ENCODE measurements at places on chromosomes 16 and 17.

GRCh38 chr17:53948323-53948722 is 125.6 kb downstream of the KIF2B start:
- DNase-seq: no peak

DNA sequence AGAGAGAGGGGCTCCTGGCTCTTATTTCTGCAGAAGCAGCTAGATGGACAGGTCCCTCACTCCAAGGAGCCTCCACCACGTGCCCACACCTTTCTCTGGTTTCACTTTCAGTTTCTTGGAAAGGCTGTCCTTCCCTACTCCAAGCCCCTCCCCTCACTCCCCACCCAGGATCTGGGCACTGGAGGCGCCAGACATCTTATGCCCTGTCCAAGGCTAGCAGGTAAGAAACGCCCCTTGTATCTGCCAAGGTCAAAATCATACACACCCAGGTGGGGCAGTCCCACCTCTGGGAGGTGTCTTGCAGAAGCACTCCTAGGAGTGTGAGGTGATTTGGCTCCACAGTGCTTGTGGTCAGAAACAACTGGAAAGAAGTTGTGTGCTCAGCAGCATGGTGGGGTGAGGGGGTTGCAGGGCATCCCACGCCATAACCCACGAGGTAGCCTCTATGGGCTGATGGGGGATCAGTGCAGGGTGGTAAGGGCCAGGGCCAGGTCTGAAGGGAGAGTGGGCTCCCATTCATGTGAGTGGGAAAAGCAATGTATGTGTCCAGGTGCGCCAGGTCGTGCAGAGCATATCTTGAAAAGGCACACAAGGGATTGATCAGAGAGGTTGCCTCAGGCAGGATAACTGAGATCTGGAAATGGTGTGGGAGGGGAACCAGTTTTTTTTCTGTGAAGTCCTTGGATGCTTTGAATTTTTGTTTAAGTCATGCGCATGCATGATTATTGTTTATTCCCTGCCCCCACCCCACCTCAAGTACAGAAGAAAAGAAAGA is 31.8 kb upstream of the PRM1 start:
- no peak for DNase-seq

DNA sequence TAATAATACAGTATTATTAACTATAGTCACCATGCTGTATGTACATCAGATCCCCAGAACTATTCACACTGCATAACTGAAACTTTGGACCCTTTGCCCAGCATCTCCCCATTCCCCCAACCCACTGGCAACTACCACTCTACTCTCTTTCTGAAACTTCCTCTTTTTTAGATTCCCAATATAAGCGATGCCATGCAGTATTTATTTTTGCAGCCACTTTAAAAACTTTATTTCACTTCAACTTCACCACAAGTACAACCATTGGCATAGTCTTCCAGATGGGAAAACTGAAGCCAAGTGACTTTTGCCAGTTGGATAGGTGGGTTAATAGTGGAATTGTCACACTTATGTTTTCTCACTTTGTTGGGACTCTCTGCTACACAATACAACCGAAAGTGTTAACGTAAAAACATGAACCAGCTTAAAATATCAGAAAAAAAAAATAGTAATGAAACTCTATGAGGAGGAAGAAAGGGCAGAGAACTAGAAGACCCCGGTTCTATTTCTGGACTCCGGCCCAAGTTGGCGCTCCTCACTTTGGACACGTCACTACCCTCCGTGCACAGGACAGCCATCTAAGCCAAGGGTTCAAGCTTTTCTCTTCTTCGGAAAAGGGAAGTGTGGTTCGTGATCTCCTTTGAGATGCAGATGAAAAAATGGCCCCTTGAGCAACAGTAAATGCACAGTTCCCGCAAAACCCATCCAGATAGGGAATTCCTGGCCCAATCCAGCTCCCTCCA is 743 bp downstream of the SHCBP1 start:
- DNase-seq: no peak

DNA sequence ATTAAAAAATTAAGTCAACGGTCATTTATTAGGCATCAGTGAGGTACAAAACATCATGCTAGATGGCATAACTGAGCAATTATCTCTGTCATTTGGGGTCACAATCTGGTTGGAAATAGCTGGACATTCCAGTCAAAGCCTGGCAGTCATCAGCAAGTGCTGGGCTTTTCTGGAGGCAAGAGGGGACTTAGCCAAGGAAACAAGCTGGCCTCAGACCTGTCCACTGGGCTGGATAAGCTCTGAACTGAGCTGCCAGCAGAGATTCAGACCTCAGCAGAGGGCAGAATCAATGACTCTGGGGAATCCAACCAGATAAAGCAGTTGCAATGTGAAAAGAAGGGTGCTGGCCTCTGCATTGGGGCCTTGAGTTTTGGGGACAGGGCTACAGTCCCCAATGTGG is 161.9 kb upstream of the NOL11 start:
- no peak for DNase-seq

DNA sequence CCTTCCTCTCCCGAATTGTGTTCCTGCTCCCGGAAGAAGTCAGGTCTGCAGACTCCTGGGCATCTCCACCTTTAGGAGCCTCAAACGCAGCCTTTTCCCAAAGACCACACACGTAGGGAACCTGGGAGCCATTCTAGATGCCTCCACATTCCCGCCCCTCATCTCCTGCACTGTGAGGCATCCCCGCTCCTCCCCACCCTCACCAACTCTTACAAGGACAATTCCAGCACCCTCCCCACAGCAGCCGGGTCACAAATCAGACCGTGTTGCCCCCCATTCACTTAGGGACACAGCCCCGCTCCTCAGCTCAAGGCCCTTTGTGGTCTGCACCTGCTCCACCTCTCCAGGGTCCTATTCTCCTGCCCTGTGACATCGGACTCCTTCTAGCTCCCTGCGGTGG is 49.6 kb downstream of the ABR start:
- DNase-seq: no peak

DNA sequence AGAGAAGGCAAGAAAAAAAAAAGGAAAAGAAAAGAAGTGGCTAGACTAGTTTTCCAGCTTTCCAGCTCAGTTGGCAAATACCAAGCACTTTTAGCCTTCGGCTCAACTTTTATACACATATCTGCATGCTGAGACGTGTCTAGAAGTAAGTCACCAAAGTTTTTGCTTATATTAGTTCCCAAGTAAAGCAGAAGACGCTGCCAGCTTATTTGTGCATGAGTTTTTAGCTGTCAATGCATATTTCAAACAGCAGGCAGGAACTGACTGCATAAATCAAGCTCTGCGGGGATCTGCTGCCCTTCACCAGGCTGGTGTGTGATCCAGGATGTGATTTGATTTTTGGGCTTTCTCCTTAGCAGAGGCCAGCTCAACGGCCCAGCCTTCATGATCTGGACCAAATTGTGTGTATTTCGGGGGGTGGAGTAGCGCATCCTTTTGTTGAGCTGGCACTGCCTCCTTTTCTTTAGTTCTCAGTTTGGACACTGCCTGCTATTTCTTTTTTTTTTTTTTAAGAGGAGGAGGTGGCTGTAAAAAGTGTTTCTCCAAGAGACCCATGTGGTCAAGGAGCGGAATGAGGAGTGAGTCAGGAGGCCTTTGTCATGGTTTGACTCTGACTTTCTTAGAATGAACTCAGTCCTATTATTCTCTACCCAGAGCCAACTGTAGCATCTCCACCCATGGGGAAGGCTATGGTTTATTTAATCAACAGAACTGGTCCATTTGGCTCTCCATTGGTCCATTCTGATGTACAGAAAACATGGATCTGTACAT is 162.6 kb upstream of the XYLT1 start:
- DNase-seq: no peak

GRCh38 chr17:36529121-36529520 is 5.5 kb downstream of the MYO19 start:
- DNase-seq: no peak

DNA sequence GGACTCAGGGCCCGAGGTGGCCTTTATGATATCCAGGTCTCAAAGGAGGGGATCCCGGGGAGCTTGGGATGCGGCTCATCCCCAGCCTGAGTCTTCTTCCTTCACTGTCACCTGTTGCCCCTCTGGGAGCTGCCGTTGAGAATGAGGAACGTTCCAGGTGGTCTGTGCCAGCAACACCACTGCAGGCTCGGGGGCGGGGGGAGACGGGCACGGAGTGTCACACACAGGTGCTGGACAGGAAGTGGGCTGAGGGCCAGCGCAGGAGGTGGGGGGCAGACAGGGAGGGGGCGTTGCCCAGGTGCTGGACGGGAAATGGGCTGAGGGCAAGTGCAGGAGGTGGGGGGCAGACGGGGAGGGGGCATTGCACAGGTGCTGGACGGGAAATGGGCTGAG is 28.2 kb downstream of the METRNL start:
- DNase-seq: no peak

GRCh38 chr17:77163001-77163400 is 22.2 kb downstream of the SEC14L1 start:
- no peak for DNase-seq

DNA sequence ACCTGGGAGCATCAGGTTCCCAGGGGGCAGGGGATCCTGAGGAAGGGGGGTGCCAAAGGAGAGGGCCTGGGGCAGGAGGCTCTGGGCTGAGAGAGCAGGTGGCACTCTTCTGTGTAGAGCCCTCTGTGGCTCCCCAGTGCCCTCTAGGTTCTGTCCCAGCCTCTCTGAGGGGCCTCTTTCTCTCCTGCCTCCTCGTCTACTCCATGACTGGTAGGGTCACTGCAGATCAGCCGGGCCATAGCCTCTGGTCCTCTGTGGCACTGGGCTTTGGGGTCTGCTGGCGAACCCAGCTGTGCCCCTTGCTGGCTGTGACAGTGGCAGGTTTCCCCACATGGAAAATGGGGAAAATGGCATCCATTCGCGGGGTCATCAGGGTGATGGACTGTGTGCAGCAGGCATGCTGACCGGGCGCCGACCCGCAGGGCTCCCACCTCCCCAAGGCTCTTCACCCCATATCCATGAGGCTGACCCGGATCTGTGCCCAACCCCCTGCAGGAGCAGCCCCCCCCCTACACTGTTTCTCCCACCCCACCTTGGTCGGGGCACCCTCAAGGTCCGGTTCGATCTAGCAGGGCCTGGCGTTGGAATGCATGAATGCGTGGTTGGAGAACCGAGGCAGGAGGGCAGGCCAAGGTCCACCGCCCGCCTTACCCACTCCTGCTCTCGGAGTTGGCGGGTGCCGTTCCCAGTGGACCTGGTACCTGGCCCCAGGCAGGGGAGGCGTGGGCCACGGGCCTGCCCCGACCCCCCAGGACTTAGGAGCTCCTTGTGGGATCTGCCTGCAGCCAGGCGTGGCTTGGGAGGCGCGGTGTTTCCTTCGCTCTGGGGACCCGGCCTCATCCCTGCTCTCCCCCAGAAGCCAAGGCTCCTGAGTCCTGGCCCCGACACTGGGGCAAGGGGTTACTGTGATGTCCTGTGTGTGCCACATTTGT is 6.5 kb downstream of the GLIS2 start:
- no peak for DNase-seq

- DNase-seq: no peak
Measured at GRCh38 chr17:20965492-20965891, 77.3 kb downstream of the USP22 start.

DNA sequence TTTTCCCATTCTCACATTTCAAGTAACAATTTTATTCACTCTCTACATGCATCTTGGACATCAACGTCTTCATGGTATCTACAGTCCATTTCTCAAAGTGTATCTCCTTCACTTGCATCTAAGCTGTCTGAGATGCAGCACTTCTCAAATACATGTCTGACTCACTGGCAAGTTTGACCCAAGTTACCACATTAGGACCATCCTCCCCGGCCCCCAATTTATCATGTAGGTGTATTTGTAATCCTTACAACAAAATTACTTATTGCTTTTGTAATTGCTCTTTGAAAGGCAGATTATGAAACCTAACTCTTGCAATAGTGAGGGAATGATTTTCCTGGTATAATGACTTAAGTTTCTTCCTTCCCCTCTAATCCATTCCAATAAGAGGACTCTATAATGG is 28.9 kb upstream of the ULK2 start:
- no peak for DNase-seq

DNA sequence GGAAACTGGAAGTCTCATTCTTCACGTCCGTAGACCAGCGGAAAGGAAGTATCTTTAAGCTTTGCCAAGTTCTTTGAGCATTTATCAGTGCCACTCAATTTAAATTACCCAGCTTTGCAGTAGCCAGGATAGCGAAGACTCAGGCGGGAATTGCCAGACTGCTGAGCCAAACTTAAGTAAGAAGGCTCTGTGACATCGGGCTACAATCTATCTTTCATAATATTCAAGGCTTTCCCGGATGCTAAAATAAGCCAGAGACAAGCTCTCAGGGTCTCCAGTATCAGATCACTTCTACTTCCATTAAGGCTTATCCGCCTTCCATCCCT is 436 bp upstream of the BRIP1 start:
- DNase-seq: no peak

- DNase-seq: no peak
Measured at GRCh38 chr17:75950421-75950820, 9.6 kb upstream of the FBF1 start.

- no peak for DNase-seq
Measured at GRCh38 chr16:55469821-55470532, 9.0 kb upstream of the MMP2 start.

DNA sequence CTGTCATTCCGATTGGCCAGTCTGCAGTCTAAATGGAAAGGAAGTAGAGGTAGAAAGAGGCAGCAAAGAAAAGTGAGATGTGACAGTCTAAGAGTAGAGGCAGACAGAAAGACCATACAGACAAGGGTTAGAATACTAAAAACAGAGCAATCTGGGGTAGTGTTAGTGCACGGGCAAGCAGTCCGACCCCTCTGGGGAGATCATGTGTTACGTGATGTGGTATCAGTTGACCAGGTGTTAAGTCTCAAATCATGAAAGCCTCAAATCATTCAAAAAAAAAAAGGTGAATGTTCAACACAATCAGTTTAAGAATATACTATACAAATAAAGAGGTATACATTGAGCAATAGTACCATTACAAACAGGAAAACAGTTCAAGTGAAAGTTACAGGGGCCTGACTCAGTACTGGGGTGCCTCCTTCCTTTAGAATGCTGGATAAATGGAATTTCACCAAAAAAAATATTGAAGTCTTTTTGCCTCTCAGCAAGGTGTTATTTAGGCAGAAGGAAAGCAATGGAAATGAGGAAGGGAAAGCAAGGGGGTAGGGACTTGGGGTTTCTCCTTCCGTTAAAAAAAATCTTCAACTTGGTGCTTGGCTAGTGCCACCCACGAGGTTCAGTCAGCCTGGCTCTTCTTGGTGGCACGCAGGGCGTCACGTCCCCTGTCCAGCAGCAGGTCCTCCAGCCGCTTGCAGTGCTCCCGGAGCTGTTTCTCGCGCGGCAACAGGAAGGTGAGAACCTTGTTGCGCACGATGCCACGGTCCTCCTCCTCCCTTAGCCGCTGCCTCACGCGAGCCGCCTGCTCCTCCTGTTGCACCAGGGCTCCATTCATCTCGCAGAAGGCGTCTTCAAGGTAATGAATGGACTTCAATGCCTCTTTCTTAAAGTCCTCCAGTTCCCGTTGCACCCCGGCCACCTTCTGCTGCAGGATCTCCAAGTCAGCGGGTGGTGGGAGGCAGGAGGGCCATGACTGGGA is 616 bp downstream of the CCDC182 start:
- DNase-seq: no peak

Measured in stimulated activated CD8-positive, alpha-beta memory T cell treated with anti-CD3 and anti-CD28 coated beads, Interleukin-12 subunit alpha, Interleukin-12 subunit beta, amount 100 ng/mL, for 4 hours (primary cell).